ENCODE measurements at places on chromosomes 3 and 15. TPM values are rescaled to one million over a fixed set of nuclear protein-coding genes. Genes with fewer than 3 reads are reported as not detected.

Gene SCN5A
- 0.75 TPM for total RNA-seq

Gene TMEM207
- total RNA-seq, result not detected

Gene ITPKA
- 18.1 TPM for total RNA-seq

Gene PLSCR1
- total RNA-seq, result 43.5 TPM

Gene CPNE4
- total RNA-seq, result not detected

Gene SLITRK3
- total RNA-seq, result under 0.01 TPM

Gene CNTN3
- 5.0 TPM for total RNA-seq

Gene SAMD7
- not detected for total RNA-seq

Gene EAF2
- 3.4 TPM for total RNA-seq

Gene ABHD6
- 11.4 TPM for total RNA-seq

Gene EPB42
- not detected for total RNA-seq

Gene HEG1
- 32.6 TPM for total RNA-seq

Gene GPR171
- not detected for total RNA-seq

Gene ARGFX
- not detected for total RNA-seq

Gene SLC51A
- total RNA-seq, result 0.25 TPM

Measured in uterine smooth muscle cell (primary cell).